Bladder microvascular endothelial cell (primary cell): ENCODE measurements at places on chromosomes 5 and 9. TPM values are rescaled to one million over a fixed set of nuclear protein-coding genes. Genes with fewer than 3 reads are reported as not detected.

The OR1J2 gene
- 0.13 TPM in 1 of 2 replicates, not detected in the other for total RNA-seq

The PSD2 gene
- total RNA-seq = under 0.01 TPM in 1 of 2 replicates, not detected in the other

The HK3 gene
- total RNA-seq = under 0.01 and 0.06 TPM in 2 replicates

The SPATA31D4 gene
- not detected in 2 replicates for total RNA-seq

The UNC5A gene
- total RNA-seq = 0.97 and 3.3 TPM in 2 replicates
